ENCODE measurements at places on chromosomes 6 and 20.

GRCh38 chr20:45311589-45312211 is 3.6 kb upstream of the MATN4 start:
- DNase-seq: peak; percentile 53

- no peak for DNase-seq
These were observed 48.5 kb downstream of the RPF2 start for GRCh38 chr6:111030008-111031007.

- DNase-seq: no peak
These were observed 107.5 kb upstream of the PRSS16 start for GRCh38 chr6:27139756-27140579.

- no peak for DNase-seq
These were observed 637 bp upstream of the SLC22A3 start for GRCh38 chr6:160347259-160348222.

DNA sequence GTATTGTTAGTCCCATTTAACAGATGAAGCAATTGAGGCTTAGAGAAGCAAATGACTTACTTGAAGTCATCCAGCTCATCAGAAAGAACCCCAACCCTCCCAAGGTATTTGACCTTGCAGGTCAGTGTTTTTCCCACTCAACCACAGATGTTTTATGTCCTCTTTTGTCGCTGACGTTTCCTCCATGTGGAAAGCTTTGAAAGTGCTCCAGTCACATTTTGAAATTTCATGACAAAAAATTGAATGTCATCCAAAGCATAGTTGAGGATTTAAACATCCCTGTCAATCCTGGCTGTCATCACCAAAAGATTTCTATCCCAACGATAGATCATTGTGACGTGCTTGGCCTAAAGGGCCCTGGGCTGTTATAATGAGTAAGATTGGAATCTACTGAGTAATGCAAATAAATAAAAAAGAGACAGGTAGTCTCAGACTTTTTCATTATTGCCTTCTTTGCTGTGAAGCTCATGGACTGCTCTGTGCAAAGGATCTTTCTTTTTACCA is 102.7 kb downstream of the TSHZ2 start:
- no peak for DNase-seq

DNA sequence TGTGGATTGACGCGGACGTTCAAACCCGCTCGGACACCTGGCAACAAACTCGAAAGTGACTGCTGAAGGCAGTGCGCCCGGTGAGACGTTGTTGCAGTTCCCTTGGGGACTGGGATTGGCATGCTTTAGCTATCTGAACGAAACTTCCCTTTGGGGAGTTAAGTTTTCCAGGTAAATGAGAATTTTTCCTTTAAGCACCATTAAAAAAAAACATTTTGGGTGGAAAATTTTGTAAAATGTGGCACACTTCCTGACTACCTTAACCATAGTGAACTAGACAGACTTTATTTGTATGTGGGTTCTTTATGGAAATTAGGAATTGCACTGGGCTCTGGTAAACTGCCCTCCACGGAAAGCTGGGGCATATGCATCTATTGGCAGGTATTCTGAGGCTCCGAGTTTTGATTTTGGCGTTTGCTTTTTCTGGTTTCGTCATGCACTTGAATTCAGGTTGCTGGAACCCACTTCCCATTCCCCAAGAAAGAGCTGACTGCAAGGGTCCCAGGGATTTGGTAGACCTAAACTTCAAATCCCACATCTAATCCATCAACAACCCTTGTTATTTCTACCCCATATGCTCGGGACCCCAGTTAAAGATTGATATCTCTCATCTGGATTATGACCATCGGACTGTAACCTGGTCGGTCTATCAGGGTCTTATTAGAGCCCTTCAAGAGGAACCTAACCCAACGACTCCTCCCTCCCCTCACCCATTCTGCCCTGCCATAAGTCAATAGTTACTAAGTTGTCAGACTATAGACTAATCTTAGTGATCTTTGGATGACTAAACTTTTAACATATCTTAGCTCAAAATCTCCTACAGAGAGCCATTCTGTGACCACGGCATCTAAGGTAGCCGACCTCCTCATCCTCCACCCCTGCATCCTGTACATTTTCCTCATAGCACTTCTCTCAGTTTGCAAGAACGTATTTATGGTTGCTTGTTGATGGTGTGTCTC is 800 bp upstream of the DYNLT1 start:
- no peak for DNase-seq

DNA sequence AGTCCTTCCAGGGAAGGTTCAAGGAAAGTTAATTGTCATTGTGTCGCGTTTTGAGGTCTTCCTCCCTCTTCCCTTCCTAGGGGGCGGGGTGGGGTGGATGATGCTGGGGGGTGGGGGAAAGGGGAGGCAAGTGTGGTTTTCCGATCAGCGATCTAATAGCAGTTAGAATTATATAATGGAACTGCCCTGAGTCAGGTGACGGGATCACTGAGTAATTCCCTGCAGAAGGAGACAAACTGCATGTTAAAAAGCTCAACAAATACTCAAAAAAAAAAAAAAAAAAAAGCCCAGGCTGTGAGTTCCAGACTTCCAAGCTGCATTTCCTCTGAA is 240.4 kb downstream of the PHACTR1 start:
- no peak for DNase-seq

GRCh38 chr6:62298745-62299392 is 12.8 kb upstream of the KHDRBS2 start:
- DNase-seq: no peak

- DNase-seq: no peak
These were observed at the start of gene SDCBP2 for GRCh38 chr20:1328680-1329330. Gene SDCBP2, minus strand, starts transcription at chr20:1329139. Its CDS starts 8,723 bp downstream, at chr20:1320416.

DNA sequence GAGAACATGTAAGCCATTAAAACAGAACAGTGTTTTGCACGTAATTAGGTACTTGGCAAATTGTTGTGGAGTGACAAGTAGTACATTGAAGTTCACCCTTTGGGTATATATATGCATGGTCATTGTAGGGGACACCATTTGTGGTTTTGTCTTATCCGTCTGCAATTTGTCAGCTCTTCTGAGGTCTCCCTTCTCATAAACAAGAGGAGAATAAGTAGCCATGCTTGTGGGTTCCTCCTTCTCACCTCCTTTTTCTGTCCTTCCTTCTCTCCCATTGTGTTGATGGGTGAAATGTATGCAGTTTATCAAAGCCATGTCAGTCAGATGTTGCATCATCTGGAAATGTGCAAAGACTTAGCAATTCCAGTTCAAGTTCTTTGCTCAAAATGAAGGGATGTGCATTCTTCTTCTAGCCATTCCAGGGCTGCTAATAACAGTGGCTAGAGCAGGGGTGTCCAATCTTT is 70.9 kb downstream of the QKI start:
- DNase-seq: no peak

GRCh38 chr6:13724182-13724581 is 12.5 kb upstream of the RANBP9 start:
- no peak for DNase-seq

- no peak for DNase-seq
These were observed 9.1 kb downstream of the PAX1 start for GRCh38 chr20:21714297-21715192.

- no peak for DNase-seq
These were observed 23.8 kb upstream of the CHMP4B start for GRCh38 chr20:33787253-33787891.

GRCh38 chr20:46276531-46276930 is 31.8 kb downstream of the CDH22 start:
- DNase-seq: no peak

- DNase-seq: no peak
These were observed 99.2 kb downstream of the LCA5 start for GRCh38 chr6:79438030-79438429.

- DNase-seq: peak; percentile 89
These were observed 22.7 kb upstream of the RNF24 start for GRCh38 chr20:4038047-4038459.

- no peak for DNase-seq
These were observed 59.7 kb upstream of the MYB start for GRCh38 chr6:135121434-135121833.

DNA sequence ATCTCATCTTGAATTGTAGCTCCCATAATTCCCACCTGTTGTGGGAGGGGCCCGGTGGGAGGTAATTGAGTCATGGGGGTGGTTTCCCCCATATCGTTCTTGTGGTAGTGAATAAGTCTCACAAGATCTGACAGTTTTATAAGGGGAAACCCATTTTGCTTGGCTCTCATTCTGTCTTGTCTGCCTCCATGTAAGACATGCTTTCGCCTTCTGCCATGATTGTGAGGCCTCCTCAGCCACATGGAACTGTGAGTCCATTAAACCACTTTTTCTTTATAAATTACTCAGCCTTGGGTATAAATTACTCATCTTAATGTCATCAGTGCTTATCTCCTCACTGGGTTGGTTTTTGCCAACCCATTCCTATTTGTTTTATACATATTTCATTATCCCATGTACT is 142.0 kb upstream of the GMDS start:
- DNase-seq: no peak

DNA sequence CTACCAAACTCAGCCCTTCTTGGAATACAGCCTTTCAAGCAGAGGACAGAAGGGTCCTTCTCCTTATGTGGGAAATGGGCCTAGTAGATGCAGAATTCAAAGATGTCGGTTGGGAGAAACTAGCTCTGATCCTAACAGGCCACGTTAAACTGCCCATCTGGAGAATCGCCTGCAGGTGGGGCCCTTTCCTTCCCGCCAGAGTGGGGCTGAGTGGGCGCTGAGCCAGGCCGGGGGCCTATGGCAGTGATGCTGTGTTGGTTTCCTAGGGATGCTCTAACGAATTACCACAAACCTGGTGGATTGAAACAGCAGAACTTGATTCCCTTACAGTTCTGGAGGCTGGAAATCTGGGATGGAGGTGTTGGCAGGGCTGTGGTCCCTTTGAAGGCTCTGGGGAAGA is 9.1 kb downstream of the MAPK13 start:
- DNase-seq: no peak

DNA sequence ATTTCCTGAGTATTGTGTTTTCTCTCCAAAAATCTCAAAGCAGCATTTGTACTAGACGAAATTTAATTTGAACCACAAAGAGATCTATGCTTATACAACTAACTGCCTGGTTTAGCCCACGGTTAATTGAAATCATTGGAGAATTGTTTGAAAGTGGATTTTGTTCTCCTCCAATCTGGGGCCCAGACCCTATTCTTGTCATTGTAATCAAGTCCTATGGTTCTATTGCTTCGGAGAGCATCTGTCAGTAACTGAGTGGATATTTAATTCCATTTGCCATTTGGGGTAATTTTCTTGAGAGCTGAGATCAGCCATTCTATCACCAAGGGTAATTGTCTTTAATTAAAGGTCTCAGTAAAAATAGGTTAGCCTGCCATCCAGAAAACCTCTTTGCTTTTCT is 117.0 kb upstream of the KCNG1 start:
- DNase-seq: no peak

GRCh38 chr6:150744522-150745260 is 120.8 kb upstream of the MTHFD1L start:
- DNase-seq: no peak

GRCh38 chr6:125519367-125519766 is 217.6 kb upstream of the HDDC2 start:
- DNase-seq: no peak

DNA sequence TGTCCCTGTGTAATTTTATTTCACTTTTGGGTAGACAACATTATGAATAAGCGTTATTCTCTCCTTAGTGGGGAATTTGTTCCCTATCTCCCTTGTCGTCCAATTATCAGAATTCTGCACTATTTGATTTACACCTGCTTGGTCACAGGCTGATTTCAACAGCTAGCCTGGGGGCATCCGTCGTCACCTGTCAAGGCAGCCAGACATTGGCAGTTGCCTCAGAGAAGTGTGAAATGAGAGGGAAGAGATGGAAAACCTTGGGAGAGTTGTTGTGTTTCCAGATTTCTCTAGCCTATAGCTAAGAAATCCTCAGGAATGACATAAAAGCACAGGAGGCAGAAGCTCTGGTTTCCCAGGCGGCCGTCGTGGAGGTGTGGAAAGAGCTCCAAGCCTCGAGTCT is 891 bp upstream of the GHRH start:
- no peak for DNase-seq

DNA sequence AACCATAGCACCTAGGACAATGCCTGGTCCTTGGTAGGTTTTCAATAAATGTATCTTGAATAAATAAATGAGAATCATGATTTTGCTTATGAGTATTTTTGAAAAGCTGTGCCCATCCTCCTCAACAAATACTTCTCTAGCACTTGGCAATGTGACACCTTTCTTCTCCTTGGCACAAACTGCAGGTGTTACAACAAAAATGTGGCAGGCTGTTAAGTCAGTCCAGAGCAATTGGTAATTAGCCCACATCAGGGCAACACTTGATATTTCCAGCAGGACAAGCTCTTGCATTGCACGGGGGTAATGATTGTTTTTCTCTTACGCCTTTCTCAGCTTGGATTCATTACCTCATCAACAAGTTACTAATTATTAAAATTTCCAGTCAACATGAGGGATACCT is 31.6 kb upstream of the SNX9 start:
- DNase-seq: no peak

GRCh38 chr6:24788031-24788665 is 10.6 kb downstream of the ARMH2 start:
- no peak for DNase-seq

GRCh38 chr20:23435626-23436539 is 3.6 kb upstream of the CSTL1 start:
- DNase-seq: no peak

- DNase-seq: no peak
These were observed 70.8 kb downstream of the BMP2 start for GRCh38 chr20:6838181-6838826.

DNA sequence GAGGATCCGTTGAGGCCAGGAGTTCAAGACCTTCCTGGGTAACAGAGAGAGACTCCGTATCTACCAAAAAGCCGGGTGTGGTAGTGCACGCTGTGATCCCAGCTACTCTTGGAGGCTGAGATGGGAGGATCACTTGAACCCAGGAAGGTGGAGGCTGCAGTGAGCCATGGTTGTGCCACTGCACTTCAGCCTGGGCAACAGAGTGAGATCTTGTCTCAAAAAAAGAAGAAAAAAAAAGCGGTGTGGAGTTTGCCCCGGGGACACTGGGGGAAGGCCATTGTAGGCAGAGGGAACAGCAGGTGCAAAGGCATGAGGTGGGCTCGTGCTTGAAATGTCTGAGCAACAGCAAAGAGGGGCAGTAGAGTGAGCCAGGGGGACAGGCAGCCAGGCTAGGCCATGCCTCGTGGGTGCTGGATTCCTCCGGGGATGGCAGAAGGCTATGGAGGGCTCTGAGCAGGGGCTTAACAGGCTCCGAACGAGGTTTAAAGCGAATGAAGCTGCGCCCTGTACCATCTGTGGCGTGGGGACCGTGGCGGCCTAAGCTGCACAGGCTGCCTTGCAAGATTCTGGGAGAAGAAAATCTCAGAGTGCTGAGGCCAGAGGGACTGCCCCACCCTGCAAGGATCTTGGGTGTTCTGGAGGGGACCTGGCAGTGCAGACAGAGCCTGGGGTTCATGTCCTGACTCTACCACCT is 36.9 kb upstream of the NOL4L start:
- no peak for DNase-seq

DNA sequence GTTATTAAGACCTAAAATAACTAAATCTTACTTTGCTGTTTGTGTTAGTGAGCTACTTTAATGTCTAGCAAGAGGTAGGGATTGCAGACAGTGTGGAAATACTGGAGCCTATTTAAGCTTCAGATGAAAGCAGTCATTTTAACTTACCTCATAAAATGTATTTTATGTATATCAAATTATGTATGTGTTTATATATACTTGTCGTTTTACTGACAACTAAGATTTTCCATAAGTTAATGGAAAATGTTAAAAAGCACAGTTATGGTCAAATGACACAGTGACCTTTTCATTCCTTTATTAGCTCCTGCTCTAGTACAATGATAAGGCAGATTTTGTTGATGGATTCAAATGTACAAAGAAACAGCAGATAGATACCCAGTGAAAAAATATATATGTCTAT is 34.6 kb downstream of the QKI start:
- no peak for DNase-seq

GRCh38 chr6:2448826-2449571 is 203.6 kb upstream of the GMDS start:
- peak; percentile 19 for DNase-seq

GRCh38 chr6:11230158-11231107 is 2.0 kb downstream of the NEDD9 start:
- no peak for DNase-seq

Data from CD4-positive, alpha-beta T cell treated with Interleukin-21 for 1 hour (primary cell).